SJCRH30 (cell line): ENCODE measurements at places on chromosomes 13 and 19. TPM values are rescaled to one million over a fixed set of nuclear protein-coding genes. Genes with fewer than 3 reads are reported as not detected.

DNA sequence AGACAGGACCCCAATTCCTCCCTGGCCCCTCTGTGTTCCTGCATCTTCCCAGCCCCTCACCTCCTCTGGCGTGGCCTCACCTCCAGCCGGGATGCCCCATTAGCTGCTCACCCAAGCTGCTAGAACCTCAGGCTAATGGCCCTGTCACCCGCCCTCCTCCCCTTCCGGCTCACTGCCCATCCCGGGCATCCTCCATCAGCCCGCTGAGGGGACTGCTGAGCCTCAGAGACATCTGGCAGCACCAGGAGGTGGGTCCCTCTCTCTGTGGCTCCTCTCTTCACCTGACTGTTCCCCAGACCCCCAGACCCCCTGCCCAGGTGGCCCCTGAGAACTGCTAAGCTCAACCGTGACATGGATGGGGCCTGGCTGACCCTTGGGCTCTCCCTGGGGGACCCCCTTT, 2.9 kb downstream of the FFAR1 start:
- DNase-seq = no peak

DNA sequence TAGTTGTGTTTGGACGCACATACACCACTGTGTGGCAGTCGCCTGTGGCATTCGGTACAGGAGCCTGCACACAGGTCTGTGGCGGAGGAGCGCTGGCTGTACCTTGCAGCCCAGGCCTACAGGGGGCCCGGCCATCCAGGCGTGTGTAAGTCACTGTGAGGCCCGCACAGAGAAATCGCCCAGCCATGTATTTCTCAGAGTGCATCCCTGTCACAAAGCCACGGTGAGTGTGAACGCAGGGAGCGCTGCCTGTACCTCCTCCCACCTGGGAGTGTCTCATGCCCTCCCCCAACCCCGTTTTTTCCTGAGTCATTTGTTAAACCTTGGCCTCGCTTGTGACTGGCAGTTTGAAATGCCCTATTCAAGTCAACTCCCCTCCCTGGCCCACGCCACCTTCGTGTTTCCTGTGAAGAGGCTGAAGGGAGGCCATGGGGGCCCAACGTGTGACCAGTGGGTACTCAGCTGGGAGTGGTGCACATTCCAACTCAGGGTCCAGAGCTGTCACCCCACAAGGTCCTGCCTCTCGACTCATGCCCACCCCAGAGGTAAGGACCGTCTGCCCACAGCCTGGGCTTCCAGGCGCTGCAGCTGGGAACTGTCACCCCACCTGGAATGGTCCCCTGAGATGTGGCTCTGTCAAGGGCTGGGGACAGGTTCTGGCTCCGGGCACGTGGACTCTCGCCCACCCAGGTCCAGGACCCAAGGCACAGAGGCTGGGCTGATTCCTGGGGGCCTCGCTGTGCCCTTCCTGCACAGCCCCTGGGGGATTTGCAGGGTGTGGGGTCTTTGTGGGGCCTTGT, 11.6 kb upstream of the RASA3 start:
- no peak for DNase-seq

- no peak for DNase-seq
Measured at GRCh38 chr13:75316427-75316826, 165.5 kb downstream of the TBC1D4 start.

DNA sequence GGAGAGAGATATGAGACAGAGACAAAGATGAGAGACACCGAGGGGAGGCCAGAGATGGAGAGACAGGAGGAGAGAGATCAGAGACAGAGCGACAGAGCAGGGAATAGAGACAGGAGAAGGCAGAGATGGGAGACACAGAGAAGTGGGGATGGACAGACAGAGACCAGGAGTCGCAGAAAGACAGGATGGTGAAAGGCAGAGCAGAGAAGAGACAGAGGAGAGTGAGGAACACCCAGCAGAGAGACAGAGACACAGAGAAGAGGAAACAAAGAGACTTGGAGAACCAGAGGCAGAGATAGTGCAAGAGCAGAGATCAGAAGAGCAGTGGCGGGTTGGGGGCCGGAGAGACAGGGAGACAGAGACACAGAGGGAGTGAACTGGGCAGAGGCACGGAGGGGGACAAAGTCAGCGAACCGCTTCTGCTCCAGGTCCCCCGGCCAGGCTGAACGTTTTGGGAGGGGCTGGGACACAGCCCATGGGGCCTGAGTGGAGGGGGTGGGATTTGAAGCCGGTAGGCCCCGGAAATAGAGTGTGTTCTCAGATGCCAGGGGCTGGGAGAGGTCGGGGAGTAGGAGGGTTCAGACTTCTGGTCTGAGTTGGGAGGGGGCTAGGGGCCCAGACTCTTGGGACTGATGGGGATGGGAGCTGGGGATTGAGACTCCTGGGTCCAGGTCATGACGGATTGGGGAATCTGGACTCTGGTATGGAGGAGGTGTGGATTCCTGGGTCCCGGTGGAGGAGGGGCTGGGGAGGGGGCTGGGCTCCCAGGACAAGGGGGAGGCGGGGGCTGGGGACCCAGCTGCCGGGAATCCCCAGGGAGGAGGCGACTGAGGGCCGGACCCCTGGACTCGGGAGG, 654 bp downstream of the ZNF579 start:
- peak; percentile 60 for DNase-seq

- no peak for DNase-seq
Measured at GRCh38 chr13:39811051-39811450, 155.6 kb downstream of the COG6 start.

DNA sequence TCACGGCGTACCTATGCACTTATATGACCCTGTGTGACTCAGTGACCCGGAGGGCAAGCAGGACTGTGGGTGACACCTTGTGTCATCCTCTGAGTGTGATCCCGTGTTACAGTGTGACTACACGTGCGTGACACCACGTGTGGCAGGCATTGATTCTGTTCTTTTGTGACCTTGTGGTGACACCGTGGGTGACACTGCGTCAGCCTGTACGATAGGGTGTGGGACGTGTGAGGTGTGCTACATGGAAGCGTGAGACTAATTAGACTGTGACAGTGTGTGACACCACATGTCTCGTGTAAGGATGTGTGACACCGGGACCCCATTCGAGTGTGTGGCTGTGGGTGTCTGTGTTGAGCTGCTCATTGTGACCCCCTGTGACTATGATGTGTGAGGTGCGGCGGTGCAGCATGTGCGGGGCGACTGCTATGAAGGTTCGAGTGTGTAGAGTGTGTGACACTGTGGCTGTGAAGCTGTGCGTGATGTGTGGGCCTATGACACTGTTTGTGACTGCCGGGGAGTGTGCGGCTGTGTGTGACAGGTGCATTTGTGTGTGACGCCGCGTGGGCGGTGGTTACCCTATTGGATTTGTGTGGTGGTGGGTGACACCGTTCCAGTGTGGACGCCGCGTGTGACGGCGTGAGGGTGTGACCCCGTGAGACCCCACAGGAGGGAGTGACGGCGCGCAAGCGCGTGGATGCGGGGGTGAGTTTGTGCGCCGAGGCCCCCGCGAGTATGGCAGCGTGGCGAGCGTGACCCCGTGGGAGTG, 399 bp upstream of the SPTBN4 start:
- no peak for DNase-seq

The FFAR1 gene
- not detected in 2 replicates for total RNA-seq

The GTF2F1 gene
- 41.7 and 49.0 TPM in 2 replicates for total RNA-seq
